Stimulated activated CD8-positive, alpha-beta memory T cell treated with anti-CD3 and anti-CD28 coated beads, Interleukin-12 subunit alpha, Interleukin-12 subunit beta, amount 100 ng/mL, for 4 hours (primary cell): ENCODE measurements at places on chromosomes 12 and 14.
A peak's percentile ranks its signal among the peaks of the same experiment; 100 is the strongest.

- no peak for DNase-seq
These were observed 139.1 kb downstream of the ERC1 start for GRCh38 chr12:1130164-1130563.

DNA sequence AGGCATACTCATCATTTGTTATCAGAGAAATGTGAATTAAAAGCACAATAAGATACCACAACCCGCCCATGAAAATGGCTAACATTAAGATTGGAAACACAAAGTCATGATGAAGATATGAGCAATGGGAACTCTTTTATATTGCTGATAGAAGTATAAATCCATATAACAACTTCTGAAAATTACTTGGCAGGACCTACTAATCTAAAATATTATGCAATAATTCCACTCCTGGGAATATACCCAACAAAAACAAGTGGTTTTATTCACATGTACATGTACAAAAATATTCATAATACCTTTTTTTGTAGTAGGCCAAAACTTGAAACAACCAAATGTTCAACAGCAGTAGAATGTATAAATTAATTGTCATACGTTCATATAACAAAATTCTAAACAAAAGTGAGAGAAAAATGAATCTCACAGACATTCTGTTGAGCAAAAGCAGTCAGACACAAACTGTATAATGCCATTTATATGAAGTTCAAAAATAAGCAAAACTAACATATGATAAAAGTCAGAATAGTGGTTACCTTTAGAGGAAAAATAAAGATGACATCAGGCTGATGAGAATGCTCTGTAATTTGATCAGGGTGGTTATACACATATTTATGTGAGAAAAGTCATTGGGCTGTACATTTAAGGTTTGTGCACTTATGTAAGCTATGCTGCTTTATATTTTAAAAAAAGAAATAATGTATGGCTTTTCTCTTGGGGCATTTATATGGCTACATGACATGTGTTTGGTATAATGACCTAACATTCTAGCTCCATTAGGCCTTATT lies 309.2 kb upstream of the KITLG start:
- no peak for DNase-seq

- no peak for DNase-seq
These were observed 24.5 kb downstream of the LRTM2 start for GRCh38 chr12:1844661-1845409.

- DNase-seq: no peak
These were observed 353.7 kb downstream of the APAF1 start for GRCh38 chr12:98998697-98999299.

DNA sequence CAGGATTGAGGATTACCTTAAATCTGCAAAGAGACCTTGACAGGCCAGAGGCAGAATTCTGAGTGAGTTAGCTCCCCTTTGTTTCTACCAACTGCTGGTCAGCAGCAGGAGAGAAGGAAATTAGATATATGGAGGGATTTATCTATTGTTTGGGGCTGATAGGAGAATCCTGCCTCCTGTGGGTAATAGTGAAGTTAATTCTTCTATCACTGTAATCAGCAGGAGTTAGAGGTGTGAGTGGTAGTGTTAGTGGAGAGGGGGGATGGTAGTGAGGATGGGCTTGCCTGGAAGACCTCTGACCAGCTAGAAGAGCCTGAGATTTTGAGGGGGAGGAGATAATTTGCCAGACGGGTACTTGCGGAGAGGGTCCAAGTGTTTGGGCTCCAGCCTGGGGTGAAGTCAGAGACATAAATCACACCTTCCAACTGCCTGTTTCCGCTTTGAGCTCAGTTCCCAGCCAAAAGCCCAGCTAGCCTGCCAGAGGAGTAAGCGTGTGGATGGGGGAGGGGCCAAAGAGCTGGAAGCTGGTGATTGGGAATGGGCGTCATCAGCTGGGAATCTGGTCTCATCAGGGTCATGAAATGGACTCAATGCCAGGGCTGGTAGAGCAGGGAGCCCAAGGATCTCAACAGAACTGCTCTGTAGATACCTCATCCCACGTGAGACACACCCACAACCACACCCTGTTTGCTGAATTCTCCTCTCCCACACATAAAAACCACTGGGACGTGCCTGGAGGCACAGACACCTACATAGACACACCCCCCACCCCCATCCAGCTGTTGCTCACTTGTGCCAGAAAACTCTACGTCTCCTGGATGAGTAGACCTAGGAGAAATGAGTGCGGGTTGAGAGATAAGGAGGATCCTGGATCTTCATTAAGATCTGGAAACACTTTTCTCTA lies 13.1 kb upstream of the ITGA5 start:
- DNase-seq: no peak

DNA sequence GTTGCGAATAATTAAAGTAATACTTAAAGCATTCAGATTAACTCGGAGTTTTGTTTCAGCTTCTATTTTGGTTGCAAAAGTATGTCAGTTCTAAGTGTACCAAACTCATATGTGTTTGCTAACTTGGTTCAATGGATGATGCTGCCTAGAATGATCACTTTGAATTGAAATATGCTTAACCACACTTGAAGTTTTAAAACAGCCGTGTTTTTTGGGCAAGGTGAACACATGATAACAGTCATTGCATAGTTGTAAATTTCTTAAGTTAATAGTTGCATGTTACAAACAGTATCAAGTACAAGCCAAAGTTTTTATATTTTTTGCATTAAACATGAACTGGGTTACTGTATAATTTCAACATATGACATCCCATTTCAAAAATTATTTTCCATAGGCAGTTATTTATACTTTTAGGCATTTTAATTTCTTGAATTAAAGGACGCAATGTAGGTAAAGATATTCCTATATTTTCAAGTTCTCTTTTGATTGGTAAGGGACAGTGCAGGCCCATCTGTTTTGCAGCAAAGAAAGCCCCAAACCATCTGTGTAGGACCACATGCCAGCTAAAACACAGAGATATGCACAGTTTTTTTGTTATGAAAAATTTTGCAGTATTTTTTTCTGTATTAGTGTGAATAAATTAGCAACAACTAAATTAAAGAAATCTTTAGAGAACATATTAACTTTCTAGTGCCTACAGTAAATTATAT lies 575.5 kb downstream of the PRKD1 start:
- DNase-seq: no peak

DNA sequence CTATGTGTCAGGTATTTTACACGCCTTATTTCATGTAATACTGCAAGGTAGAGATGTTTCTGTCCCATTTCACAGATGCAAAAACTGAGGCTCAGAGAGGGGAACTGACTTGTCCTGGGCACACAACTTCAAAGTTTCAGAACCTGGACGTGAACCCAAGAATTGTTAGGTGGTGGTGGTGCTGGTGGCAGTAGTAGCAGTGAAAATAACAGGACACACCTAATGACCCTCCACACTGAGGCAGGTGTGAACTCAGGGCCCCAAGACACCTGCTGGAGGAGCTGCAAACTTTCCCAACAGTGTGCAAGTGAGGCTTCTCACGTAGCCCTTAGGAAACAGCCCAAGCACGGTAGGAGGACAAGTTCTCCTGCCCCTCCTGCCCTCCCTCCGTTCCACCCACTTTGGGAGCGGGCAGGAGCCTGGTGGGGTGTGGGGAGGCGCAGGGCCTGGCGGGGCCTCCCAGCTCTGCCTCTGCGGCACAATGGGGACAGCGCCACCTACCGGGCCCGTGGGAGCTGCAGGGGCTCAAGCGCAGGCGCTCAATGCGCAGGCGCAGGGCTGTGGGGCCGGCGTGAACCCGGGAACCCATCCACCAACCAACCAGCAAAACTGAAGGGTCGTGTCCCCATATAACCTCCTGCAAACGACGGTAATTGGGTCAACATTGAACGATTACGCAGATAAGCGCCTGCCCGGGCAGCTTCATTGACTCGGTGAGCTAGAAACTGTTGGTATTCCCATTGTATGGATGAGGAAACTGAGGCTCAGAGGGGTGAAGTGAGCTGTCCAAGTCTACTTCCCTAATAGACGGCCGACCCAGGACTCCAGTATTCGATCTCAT lies 12.0 kb upstream of the TRPV4 start:
- peak; percentile 74 for DNase-seq
